ENCODE measurements at places on chromosomes 2 and 18.

DNA sequence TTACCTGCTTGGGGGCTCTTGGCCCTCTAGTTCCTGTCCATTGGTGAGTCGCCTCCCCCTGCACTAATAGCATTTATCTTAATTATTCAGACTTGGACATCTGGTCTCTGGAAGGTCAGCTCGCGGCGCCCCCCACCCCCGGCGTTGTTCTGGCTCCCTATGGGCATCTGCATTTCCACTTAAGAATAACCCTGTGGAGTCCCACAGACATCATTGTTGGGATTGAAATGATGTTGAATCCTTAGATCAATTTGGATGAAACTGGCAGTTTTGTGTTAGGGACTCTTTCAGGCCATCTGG is 313.8 kb upstream of the HS6ST1 start:
- no peak for DNase-seq

- no peak for DNase-seq
These were observed 75.6 kb upstream of the CHMP1B start for GRCh38 chr18:11775436-11776174.

- no peak for DNase-seq
These were observed 117.8 kb downstream of the ACKR3 start for GRCh38 chr2:236687296-236687965.

- no peak for DNase-seq
These were observed 53.4 kb downstream of the CHN1 start for GRCh38 chr2:174951745-174952144.

DNA sequence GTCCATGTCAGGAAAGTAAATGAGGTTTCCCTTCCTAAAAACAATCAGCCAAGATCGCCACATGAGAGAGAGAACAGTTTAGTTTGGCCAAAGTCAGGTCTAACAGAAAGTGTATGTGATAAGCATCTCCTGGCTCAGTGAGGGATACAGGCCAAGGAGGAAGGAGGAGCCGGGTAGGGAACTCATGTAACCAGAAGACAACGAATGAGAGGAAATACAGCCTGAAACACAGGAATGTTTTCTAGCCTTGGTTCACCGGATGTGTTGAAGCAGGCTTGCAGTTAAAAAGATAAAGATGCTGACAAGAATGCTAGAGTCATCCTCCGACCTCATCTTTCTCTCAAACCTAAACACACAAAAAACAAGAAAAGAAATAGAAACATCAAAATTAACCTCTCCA is 283.9 kb upstream of the SIX2 start:
- no peak for DNase-seq

All from esophagus squamous epithelium (tissue), 5 donors.